Chondrocyte (in vitro differentiated cells): ENCODE measurements at places on chromosomes 2 and 18. TPM values are rescaled to one million over a fixed set of nuclear protein-coding genes. Genes with fewer than 3 reads are reported as not detected.

- no peak for DNase-seq
Observed at GRCh38 chr18:52394602-52395001, 54.6 kb downstream of the DCC start.

DNA sequence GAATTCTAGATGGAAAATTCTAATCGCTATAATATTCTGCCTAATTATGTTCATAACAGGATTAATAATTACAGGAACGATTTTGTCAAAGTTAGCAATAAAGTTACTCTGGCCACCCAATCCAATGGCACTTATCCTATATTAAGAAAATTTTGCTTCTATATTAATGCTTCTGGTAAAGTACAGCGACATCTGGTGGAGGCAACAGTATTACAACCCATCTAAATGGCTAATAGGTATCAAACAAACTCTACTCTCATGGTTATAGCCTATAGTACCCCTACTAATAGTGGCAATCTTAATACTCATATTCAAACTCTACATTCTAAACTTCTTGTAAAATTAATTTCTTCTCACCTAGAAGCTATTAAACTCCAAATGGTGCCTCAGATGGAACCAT lies 1084.7 kb upstream of the LRRTM1 start:
- no peak for DNase-seq

- DNase-seq: no peak
Observed at GRCh38 chr2:140759426-140760156, 1371.2 kb downstream of the LRP1B start.

Gene VWC2L
- total RNA-seq: not detected in 3 replicates
